ENCODE measurements at places on chromosomes 2 and 18. TPM values are rescaled to one million over a fixed set of nuclear protein-coding genes. Genes with fewer than 3 reads are reported as not detected.

The ALPP gene
- not detected for total RNA-seq

The SRD5A2 gene
- not detected for total RNA-seq

The GALNT5 gene
- 73.6 TPM for total RNA-seq

DNA sequence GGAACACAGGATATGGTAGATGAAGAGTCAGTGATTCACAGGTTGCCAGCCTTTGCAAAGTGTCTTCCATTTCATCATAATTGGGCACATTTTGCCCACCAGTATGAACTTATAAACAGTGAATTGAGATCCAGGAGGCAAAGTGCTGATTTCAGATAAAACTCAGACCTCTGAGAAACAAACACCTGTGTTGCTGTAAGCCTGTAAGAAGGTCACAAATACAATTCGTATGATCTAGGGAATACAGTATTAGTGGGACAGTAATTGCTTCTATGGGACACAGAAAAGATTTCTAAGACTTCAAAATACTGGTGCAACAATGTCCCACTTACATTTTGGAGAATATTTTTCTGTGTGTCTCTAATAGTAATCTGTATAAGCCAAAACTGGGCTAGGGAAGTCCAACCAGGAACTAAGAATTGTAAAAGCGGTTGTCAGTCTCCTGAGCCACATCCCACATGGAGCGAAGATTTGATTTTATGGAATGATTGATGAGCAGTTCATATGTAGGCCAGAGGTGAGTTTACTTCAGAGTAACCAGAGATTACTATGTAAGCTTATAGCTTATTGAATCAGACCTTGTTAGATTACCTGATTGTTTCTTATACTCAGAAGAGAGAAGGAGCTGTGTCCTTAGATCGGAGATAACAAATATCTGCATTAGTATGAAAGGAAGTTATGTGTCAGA, 728.4 kb downstream of the LRRTM4 start:
- DNase-seq, result no peak

DNA sequence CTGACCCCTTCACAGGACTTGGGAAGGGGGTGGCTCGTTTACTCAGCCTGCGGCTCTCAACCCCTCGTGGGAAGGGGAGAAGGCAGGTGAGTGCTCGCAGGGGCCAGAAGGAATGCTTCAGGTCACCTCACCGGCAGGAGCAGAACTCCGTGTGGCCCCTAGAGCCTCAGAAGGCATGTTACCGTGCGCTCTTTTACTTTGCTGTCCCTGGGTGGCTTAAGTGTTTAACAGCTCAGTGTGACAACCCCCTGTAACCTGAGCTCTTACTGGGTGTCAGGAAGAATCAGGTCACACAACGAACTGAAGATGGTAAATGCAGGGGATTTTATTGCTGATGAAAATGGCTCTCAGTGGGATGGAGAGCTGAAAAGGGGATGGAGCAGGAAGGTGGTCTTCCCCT, 1235.4 kb downstream of the LRP1B start:
- DNase-seq, result no peak

- DNase-seq, result no peak
These were observed 814.4 kb downstream of the NR4A2 start for GRCh38 chr2:155518094-155518493.

GRCh38 chr18:68428661-68429060, 286.2 kb downstream of the TMX3 start:
- no peak for DNase-seq

DNA sequence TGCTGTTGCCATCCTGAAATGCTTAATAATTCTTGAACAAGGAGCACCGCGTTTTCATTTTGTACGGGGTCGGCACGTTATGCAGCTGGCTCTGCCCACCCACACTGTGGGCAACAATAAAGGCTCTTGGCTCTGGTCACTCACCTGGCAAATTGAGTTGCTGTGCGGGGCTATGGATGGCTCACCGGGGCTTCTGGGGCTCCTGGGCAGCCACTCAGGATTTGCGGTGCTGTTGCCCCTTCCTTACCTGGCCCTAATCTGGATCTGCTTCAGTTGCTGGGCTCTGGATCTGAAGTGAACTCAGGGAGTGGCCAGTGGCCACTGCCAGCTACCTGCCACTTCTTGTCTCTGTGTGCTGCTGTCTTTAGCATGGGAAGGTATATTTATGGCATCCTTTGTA, 22.7 kb downstream of the RHOB start:
- DNase-seq, result no peak

GRCh38 chr2:159206736-159207380, 79.6 kb downstream of the WDSUB1 start:
- no peak for DNase-seq

DNA sequence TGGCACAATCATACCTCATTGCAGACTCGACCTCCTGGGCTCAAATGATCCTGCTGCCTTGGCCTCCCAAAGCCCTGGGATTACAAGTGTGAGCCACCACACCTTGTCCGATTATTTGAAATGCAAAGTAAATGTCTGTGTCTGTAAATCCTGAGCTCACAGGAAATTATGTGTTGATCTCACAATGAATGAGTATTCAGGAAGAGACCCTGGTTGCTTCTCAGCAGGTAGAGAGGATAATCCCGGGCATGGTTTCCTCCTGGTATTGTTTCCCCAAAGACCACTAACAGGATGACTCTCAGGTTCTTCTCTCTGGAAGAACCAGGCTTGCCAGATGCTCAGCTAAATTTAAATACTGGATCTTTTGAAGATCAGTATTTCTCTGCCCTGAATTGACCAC, 147.6 kb downstream of the LDLRAD4 start:
- no peak for DNase-seq

GRCh38 chr2:160156665-160157064, 43.4 kb downstream of the ITGB6 start:
- peak; percentile 83 for DNase-seq

DNA sequence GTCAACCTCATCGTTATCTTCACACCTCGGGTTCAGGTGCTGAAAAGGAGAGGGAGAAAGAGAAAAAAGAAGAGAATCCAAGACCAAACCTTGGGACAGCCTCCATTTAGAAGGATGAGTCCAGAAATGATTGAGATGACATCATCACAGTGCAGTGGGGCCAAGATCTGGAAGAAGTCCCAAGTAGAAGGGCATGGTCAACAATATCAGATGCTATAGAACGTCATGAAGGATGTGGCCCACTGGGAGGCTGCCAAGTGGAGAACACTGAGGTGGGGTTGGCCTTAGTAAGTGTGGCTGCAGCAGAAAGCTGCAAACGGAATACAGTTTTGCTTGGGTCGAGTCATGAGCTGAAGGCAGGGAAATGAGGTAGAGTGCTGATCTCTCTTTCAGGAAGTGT, 91.1 kb upstream of the FZD7 start:
- DNase-seq, result peak; percentile 27

- no peak for DNase-seq
These were observed 44.6 kb downstream of the ADD2 start for GRCh38 chr2:70723286-70723885.

DNA sequence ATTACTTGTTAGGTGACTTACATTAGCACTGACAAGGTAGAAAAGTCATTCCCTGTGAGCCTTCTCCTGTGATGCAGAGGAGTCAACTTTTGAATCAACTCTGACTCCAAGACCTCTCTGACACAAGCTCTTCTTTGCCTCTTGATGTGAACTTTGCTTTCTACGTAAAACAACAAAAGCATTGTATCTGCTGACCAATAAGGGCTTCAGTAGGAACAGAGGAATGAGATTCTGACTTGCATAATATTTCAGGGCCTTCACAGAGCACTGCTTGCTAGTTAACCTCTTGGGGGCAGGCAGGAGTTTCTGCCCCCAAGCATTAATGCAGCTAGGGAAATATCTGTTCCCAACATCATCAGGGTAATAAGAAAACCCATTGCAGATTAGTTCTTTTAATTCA, 791.5 kb downstream of the BCL11A start:
- DNase-seq, result no peak

GRCh38 chr2:39568116-39568515, 97.6 kb upstream of the TMEM178A start:
- no peak for DNase-seq

GRCh38 chr2:85551698-85552678, 9.3 kb downstream of the GGCX start:
- DNase-seq, result peak; percentile 74

DNA sequence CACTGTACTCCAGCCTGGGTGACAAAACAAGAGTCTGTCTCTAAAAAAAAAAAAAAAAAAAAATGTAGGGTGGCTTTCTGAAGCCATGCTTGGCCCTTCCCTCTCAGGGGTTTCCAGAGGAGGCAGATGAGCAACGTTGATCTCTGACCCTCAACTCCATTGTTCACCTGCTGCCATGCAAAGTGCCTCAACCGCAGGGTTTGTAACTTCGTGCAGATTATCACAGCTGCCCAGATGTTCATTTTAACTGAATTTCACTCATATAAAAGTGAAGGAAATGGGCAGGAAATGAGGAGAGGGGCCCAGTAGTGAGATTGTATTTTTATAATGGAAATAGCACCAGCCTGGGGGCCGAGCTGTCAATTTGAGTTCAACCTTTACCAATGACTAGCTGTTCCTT, 14.9 kb upstream of the B3GNT2 start:
- DNase-seq, result no peak

GRCh38 chr2:183666031-183666430, 541.8 kb downstream of the NUP35 start:
- no peak for DNase-seq

- no peak for DNase-seq
These were observed 83.5 kb upstream of the SERPINE2 start for GRCh38 chr2:224122542-224122941.

DNA sequence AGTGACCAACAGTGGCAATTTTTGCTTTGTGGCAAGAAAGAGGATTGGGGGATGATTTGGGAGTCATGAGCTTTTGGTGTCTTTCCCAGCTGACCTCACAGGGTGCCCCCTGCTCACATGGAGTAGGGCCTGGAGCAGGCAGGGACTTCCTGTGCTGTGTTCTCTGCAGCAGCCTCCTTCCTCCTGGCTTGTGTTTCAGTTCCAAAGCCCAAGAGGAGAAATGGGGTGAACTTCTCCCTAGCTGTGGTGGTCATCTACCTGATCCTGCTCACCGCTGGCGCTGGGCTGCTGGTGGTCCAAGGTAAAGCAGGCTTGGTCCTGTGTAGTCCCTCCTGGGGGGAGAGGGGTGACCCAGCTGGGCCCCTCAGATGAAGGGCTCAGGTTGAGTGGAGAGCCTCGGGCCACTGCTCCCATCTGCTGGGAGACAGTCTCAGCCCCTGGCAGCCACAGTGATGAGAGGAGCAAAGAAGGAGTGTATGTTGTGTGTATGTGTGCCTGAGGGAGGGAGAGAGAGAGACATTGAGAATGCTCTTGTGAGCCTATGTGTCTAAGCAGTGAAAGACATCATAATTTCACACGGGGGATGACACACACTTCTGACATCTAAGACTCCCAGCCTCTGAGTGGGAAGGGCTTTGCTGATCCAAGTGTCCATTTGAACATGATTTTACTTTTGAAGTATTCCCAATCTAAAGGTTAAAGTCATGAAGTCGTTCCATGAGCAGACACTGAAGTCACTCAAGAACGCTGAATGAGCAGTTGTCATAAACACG, 27.2 kb downstream of the MARCO start:
- DNase-seq, result no peak

DNA sequence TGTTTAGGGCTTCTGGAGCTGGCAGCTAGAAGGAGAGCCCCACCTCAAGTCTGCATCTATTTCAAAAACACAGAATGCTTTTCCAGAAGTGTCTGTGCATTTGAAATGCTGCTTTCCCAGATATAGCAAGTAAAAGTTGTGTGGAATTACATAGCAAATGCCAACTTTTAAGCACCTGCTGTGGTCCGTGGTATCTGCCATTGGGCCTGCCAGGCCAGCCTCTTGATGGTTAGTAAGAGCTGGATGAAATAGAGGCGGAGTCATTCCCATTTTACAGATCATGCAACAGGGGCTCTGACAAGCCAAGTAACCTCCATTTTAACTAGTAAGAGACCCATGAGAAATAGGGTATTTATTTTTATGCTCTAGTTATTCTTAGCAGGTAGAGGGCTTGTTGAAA, 61.6 kb downstream of the MGAT5 start:
- no peak for DNase-seq

DNA sequence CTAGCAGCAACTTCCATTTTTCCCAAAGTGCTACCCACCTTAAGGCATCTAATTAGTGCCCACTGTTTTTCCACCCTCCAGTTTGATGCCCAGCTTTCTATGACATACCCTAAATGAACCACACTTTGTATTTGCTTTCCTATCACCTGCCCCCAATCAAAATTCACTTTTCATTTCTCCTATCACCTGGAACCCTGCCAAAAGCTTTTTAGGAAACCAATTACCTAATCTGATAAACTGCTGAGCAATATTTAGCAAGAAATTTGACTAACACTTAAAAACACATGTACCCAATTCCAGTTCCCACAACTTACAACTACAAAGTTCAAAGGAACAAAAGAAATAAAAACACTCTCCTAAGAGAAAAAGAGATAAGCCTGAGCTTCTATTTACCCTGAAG, 71.7 kb downstream of the IKZF2 start:
- DNase-seq, result no peak

DNA sequence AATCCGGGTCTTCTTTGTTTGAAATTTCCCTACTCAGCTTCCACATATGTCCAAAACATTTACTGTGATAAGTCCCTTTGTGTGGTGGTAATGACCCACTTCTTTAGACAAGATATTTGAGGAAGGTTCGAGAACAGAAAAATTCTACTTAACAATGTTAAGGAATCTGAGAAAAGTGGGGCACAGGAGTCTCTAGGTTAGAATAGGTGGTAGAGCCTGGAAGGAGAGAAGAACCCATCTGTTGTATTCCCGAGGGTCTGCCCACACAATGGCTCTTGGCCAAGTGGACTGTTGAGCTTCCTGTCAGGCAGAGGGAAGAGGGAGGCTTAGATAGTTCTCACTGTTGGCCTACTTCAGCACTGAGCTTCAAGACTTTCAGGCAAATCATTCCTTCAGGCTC, 4.3 kb downstream of the IGFBP2 start:
- no peak for DNase-seq

DNA sequence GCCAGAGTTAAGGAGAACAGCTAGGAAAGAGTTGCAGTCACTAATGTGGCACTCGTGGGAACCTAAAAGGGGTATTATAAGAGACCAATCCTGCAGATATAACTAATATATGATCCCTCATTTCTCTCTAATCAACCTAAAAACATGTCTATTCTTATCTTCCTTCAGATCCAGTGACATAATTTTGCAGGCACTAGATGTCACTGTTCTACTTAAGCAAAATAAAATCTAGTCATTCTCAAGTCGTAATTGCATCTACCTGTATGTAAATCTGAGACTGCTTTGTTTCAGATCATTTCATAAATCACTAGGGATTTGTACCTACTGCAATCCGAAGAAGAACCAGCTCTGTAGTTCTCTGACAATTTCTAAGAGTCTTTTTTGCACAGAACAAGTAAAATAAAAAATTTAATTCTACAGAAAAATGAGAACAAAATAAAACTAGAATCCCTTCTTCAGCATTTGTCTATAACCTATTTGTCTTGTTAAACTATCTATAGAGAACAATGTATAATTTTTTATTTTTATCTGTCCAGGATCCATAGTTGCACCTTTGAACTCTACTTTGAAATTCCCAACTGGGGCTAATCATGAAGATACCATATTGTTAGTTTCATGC, 56.5 kb upstream of the ERBB4 start:
- peak; percentile 46 for DNase-seq

GRCh38 chr2:154402213-154402612, 296.3 kb upstream of the KCNJ3 start:
- peak; percentile 0 for DNase-seq

Data from IMR-90 (cell line).